ENCODE measurements at places on chromosomes 16 and 17. TPM values are rescaled to one million over a fixed set of nuclear protein-coding genes. Genes with fewer than 3 reads are reported as not detected.

KRT12 gene
- not detected for polyA plus RNA-seq

DNA sequence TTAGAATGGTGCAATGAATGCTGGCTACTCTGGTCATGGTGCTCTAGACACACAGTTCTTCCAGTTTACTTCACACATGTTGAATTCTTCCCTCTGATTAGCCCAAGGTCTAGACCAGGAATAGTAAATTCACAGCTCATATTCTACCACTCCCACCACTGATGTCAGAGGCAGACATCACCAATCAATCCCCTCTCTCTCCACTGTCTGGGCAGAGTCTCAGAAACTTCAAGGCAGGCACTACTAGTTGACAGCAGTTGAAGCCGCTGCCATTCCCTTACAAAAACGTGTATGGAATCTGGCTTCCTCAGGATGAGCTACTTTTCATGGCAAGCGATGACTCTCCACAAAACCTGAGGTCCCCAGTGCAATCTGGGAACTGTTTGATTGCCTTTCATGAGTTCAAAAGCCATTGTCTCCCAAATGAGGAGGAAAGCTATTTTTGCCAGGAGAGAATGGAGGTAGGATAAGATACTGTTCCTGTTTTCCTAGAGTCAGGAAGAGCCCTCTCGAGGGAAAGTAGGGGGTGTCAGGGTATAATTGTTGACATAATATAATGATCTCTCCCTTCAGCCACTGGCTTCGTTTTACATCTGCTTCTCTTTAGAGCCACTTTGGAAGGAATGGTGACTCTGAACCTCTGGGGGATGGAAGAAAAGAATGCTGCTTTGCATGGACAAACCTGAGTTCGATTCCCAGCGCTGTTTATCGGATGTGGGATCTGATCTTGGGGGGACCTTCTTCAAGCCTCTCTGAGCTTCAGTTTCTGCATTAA is 90.0 kb downstream of the FOXL1 start:
- DNase-seq: no peak
- no peaks in the 10 kb centered on the region for H3K4me1 ChIP-seq
- no peak overlapping the region for H3K27ac ChIP-seq
- H3K27me3 ChIP-seq: no peaks in the 10 kb centered on the region
- no peak overlapping the region for H3K4me3 ChIP-seq

DNA sequence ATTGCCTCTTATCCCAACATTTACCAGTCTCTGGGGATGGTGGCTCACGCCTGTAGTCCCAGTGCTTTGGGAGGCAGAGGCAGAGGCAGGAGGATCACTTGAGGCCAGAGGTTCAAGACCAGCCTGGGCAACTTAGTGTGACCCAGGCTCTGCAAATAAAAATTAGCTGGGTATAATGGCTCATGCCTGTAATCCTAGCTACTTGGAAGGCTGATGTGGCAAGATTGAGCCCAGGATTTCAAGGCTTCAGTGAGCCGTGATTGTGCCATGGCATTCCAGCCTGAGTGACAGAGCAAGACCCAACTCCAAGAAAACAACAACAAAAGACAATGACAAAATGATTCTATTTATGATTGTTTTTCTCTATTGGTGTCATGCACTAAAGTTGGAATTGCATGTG is 244.9 kb downstream of the RBFOX1 start:
- no peaks in the 10 kb centered on the region for H3K36me3 ChIP-seq
- H3K4me3 ChIP-seq: no peak overlapping the region
- no peak for DNase-seq
- H3K27ac ChIP-seq: no peak overlapping the region
- H3K4me1 ChIP-seq: no peaks in the 10 kb centered on the region

- H3K4me3 ChIP-seq: no peak overlapping the region
- H3K27ac ChIP-seq: no peak overlapping the region
- DNase-seq: no peak
- H3K4me1 ChIP-seq: no peaks in the 10 kb centered on the region
These were observed 80.1 kb downstream of the SOCS1 start for GRCh38 chr16:11175787-11176341.

GRCh38 chr17:9467518-9467917 is 108.1 kb downstream of the STX8 start:
- no peak overlapping the region for H3K27ac ChIP-seq
- H3K4me1 ChIP-seq: peaks cover 7% of the 10 kb centered on the region
- no peak overlapping the region for H3K4me3 ChIP-seq
- DNase-seq: no peak
- H3K27me3 ChIP-seq: no peaks in the 10 kb centered on the region

All from B cell (primary cell).